ENCODE measurements at places on chromosomes 16 and 17. TPM values are rescaled to one million over a fixed set of nuclear protein-coding genes. Genes with fewer than 3 reads are reported as not detected.

MAPK8IP3 gene
- total RNA-seq: 120 TPM

TMIGD1 gene
- total RNA-seq: not detected

KRTAP4-3 gene
- total RNA-seq: not detected

MYL11 gene
- not detected for total RNA-seq

MFAP4 gene
- total RNA-seq: not detected

MT1B gene
- total RNA-seq: not detected

SLC12A3 gene
- not detected for total RNA-seq

SECTM1 gene
- 2.9 TPM for total RNA-seq

GAS7 gene
- total RNA-seq: 0.13 TPM

CPHXL2 gene
- total RNA-seq: not detected

SMIM36 gene
- 0.29 TPM for total RNA-seq

MPP2 gene
- 0.29 TPM for total RNA-seq

KCNAB3 gene
- 1.4 TPM for total RNA-seq

TLCD2 gene
- total RNA-seq: 0.97 TPM

PIRT gene
- total RNA-seq: not detected

RHBDL1 gene
- total RNA-seq: 7.8 TPM

ATP1B2 gene
- not detected for total RNA-seq

CLEC18C gene
- 0.33 TPM for total RNA-seq
